ENCODE measurements at places on chromosomes 12 and 14.

- no peak for DNase-seq
Measured at GRCh38 chr12:4435537-4435936, 10.1 kb downstream of the FGF6 start.

DNA sequence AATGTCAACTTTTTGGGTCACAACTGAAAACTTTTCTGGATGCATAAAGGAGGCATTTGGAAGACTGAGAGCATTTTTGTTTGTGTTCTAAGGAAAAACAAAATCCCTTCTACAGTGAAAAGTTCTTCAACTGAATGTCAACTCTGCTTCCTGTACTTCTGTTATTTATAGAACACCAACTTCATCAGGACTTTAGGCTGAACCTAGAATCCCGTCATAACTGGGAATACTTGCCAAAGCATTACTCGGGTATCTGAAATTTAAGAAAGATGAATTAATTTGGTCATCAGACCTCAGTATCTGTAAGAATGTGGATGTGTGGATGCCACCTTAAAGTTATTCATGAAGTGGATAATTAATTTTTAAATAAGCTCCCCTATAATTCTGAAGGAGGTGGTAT, 73.2 kb downstream of the FERMT2 start:
- no peak for DNase-seq

- DNase-seq: no peak
Measured at GRCh38 chr14:103552011-103552845, 10.2 kb downstream of the BAG5 start.

DNA sequence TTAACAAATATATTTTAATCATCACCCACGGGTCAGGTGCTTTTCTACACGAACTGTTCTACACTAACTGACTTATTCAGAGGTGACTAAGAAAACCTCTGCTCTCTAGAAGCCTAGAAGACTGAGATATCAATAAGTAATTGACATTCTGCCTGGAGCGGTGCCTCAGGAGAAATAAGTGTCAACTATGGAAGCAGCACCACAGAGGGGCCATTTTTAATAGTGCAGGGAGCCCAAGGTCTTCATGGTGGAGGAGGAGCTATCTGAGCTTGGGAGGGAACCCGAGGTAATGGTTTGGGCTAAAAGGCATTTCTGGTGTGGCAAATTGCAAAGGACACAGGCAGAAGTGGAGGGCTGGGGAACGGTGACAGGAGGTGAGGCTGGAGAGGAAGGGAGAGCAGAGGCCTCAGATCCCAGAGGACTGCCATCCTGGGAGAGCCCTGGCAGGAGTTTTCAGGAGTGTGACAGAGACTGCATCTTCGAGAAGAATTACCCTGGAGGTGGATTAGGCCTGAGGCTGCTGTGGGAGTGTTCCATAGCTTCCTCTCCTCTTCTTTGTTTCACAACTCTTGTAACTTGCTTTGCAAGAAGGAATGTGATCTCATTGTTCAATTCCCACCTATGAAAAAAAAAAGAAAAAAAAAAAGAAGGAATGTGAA, 123.1 kb downstream of the NPAS3 start:
- no peak for DNase-seq

- DNase-seq: no peak
Measured at GRCh38 chr12:111261911-111262676, 106.8 kb downstream of the PHETA1 start.

DNA sequence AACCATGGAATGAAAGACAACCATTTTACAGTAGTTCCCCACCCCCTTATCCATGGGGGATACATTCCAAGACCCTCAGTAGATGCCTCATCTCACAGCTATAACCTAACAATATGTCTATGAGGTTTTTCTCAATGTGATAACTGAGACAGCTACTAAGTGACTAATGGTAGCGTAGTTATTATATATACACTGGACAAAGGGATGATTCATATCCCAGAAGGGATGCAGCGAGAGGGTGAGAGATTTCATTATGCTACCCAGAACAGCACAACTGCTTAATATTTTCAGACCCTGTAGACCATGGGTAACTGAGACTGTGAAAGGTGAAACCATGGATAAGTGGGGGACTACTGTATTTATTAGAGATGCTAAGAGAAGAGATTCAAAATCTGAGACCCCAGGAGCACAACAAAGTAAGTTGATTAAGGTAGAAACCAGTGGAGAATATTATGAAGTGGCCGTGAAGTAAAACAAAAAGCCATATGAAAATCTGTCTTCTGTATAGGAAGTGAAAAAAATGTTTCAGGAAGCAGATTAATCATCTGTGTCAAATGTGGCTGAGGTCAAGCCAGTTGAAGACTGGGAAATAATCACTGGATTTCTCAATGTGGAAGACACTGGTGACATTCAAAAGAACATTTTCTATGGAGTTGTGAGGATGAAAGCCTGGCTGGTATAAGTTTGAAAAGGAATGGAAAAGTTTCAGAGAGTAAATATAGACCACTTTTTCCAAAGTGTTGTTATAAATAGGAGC, 77.2 kb downstream of the RPL10L start:
- no peak for DNase-seq

GRCh38 chr14:68787092-68787992, 5.5 kb downstream of the ZFP36L1 start:
- no peak for DNase-seq

DNA sequence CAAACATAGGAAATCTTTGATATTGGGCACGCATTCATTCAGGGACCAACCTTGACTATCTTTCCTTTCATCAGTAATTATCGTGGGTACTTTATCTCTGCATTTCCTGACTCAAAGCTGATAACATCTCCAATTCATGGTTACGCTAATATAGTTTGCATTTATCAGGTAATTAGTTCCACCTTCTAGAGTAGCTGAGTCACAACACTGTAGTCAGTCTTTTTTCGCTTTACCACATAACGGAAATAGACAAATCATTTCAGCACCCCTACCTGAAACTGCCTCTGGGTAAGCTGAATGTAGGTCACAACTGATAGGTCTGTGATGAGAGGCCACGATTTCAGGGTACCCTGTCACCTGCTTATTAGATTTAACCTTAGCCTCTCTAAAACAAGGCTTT, 36.7 kb upstream of the IL22 start:
- DNase-seq: peak; percentile 33

GRCh38 chr12:12714276-12715021, 2.7 kb upstream of the CDKN1B start:
- peak; percentile 45 for DNase-seq

DNA sequence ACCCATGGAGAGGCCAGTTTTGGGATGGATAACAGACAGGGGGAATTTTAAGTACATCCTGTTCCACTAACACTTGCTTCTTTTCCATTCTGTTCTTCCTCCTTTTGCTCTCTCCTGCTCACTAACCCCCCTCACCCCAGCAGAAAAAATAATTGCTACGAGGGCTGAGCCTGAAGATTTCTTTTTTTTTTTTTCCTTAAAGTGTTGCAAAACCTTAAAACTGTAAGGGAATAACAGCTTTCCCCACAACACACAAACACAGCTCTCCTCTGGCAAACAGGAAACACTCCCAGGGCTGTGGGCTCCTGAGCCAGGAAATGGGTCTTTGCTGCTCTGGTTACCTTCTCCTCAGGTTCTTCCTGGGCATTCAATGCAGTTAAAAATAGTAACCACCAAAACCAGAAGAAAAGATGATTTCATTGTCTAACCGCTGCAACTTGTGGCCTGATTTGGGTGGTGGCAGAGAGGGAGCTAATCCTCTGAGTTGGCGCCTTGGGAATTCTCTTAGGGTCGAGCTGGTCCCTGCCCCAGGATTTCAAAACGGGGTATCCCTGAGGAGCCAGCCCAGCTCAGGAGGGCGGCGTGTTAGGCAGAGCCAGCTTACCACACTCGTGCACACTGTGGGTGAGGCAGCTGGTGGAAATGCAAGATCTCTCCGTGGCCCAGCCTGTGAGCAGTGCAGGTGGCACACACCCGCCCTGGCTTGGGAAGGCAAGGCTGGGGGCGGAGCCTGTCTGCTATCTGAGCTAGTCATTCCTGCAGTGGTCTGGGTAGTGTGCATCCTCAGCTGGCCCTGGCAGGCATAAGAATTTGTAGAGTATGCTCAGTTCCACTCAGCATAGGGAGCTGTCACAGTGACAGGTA, 17.1 kb upstream of the EMP1 start:
- peak; percentile 67 for DNase-seq

Data from activated naive CD8-positive, alpha-beta T cell treated with anti-CD3 and anti-CD28 coated beads for 36 hours (primary cell).